Stimulated activated CD4-positive, alpha-beta T cell treated with anti-CD3 and anti-CD28 coated beads, Interleukin-12 subunit alpha, Interleukin-12 subunit beta, amount 100 ng/mL, for 4 hours (primary cell): ENCODE measurements at places on chromosomes 6 and 20.

DNA sequence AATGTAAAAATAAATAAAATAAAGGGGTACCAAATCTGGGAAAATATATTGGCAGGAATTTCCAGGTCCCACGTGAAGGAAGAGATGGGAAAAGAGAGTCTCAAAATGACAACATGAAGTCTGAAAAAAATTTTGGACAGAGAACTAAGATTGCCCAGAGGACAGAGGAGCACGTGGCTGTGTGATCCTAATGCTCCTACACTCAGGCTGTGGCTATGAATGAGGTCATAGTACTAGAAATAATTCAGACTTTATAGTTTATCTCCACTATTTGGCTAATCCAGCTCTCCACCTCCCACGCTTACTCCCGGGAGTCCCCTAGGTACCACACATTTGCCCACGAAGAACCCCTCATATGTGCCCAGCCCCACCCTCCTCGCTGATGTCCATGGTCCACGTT, 42.8 kb upstream of the STMND1 start:
- no peak for DNase-seq

- no peak for DNase-seq
Observed at GRCh38 chr20:59242714-59243626, 57.4 kb upstream of the EDN3 start.

DNA sequence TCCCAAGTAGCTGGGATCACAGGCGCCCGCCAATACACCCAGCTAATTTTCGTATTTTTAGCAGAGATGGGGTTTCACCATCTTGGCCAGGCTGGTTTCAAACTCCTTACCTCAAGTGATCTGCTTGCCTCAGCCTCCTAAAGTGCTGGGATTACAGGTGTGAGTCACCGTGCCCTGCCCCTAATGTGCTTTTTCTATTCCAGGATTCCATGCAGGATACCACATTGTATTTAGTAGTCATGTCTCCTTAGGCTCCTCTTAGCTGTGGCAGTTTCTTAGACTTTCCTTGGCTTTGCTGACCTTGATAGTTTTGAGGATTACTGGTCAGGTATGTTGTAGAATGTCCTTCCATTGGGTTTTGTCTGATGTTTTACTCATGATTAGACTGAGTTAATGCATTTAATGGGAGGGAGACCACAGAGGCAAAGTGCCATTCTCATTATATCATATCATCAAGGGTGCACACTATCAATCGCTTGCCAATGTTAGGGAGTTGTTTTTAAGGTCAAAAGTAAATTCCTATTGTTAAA, 39.6 kb upstream of the TNFAIP3 start:
- no peak for DNase-seq

DNA sequence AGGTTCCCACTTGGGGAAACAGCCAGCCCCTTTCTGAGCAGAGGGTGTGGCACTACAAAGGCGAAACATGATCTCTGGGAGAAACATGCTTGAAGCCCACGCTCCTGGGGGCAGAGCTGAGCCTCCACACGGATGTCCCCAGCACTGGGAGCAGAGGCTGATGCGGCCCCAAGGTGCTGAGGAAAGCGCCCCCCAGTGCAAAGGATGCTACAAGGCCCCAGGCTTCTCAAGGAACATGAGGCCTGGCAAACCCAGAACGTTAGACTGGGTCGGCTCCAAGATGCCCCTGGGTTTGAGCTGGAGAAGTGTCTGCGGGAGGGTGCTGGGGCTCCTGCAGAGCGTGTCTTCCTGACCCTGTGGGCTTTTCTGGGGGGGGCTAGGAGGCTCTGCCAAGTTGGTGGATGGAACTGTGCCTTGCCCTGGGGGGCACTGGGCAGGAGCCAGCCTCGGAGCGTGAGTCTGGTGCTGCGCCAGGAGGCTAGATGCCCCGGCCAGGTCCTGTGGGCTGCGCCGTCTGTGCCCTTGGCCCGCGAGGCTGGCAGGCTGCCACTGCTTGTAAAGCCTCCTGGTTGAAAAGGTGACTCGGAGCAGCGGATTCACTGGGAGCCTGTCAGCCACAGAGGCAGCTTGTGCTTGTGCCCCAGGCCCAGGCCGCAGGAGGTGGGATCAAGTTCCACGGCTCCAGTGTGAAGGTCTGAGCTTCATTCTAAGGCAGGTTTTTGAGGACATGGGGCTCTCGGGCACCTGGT, 8.1 kb downstream of the SYNJ2 start:
- DNase-seq: no peak

DNA sequence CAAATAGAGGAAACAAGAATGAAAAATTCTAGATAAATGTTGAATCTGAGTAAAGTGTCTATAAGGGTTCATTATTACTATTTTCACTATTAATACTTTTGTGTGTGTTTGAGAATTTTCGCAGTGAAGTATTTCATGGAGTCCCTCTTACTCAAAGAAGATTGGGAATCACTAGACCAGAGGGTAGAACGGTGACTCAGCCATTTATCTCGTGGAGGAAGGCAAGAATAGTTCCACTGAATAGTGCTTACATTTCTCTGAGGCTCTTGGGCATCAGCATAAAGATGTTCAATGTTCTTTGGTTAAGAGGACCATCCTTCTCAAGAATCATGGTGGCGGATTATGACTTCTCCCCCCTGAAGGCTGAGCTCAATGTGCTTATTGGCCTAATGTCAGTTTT, 376.7 kb upstream of the ARID1B start:
- DNase-seq: no peak

- DNase-seq: no peak
Observed at GRCh38 chr6:29925727-29926412, 16.5 kb upstream of the HLA-A start.

DNA sequence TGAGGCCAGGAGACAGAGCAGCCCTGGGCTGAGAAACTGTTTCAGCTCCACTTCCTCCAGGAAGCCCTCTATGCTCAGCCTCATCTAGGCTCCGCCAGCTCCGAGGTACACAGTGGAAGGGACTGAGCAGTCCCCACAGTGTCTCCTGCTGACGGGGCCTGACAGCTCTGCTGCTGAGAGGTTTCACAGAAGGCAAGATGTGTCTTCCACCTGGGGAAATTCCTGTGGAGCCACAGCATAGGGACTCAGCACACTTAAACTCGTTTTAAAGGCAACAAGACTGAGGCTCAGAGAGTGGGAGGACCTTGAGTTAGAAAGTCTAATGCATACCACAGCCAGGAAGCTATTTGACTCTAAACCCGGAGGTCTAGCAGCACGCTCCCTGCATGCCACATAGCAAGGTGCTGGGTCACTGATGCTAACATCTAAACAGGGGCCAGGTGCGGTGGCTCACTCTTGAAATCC, 6.8 kb downstream of the ADA start:
- DNase-seq: no peak

GRCh38 chr20:50240092-50240491, 49.5 kb downstream of the CEBPB start:
- no peak for DNase-seq

DNA sequence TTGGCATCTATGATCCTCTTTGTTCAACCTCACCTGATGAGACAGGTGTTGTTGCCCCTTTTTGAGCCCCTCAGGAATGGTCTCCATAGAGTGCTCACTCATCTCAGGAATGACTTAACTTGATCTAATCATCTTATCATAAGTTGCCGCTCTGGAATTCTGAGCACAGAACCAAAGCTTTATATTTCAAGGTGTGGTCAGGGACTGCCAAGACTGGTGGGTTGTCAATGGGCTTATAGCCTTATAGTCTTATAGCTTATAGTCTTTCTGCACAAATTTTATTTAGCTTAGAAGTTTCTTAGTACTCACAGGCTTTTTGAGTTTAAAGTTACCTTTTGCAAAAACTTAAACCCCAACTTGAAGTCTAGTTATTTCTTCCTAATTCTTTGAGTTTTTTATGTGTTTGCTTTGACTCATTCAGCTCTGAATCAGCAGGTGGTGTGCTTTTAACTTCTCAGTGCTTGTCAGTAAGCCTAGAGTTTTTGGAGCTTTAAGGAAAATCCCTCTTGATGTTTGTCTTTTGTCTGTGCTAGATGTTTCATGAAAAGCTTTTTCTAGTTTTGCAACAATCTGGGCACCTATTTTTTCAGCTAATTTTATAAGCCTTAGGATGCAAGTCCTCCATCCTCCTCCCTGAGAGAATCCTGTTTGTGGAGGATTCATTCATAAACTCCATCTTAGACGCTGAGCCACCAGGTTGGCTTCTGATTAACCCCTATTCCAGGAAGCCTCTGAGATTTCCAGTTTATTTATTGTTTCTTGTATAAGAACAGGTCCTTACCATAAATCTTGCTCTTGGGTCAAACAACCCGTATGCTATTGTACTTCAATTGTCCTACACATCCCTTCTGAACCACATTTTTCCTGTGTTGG, 72.3 kb upstream of the SSTR4 start:
- no peak for DNase-seq

DNA sequence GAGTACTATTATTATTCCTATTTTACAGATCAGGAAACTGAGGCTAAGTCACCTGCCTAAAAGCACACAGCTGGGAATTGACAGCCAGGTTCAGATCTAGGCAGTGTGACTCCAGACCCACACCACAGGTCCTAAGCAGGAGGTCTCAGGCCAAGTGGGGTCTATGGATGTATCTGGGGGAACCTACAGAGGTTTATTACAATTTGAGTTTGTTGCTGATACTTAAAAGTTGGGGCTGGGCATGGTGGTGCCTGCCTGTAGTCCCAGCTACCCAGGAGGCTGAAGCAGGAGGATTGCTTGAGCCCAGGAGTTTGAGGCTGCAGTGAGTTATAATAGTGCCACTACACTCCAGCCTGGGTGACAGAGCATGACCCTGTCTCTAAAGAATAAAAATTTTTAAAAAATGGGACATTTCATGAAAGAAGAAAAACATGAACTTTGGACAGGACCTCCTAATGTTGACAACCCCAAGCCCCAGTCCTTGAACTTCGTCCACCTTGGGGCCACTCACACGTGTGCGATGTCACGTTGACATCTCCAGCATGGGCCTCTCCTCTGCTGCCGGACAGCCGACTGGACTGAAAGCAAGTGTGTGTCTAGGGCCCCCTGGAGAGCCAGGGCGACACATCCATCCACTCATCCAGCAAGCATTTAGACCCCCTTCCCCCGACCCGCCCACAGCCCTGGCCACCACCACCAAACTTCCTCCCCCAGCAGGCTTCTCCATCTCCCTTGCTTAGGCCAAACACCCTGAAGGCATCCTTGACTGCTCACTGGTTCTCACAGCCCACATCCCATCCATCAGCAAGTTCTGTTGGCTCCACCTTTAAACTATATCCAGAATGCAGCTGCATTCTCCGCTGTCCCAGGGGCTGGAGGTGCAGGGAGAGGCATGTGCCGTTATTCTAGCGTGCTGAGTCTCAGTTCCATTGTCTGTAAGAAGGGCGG, 40.0 kb downstream of the NOL4L start:
- DNase-seq: no peak

GRCh38 chr6:98845211-98846020, 11.0 kb downstream of the POU3F2 start:
- DNase-seq: peak; percentile 71

- DNase-seq: no peak
Observed at GRCh38 chr6:6131492-6132109, 124.9 kb upstream of the NRN1 start.

DNA sequence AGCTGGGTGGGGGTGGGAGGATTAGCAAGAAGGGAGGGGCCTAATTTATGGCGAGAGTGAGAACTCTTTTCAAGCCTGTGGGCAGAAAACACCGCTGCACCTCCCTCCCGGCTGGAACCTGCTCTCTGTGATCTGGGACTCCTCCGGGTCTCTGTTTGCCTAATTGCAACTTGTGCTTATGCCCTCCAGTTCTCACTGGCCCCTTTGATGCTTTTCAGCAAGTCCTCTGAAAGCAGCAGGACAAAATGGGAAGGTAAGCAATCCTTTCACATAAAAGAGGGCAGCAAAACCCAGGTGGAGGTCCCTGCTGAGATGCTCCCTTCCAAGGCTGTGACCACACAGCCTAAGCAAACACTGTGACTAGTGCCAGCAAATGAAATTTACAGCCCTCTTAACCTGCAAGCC, 523.0 kb upstream of the FLRT3 start:
- DNase-seq: no peak

DNA sequence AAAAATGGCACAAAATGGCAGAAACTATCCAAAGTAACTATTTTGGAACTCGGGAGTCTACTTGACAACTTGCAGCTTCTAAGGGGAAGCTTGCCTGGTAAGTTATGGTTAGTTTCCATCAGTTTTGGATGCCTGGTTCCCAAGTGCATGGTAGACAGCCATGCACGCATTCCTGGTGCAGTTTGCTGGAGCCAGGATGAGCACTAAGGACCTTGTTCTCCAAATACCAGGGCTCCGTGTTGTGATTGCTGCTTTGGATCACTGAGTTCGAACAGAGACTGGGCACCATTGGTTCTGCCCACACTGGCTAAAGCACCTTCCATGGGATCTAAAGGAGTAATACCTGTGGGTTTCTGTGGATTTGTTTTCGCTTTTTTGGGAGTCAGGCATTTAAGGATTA, 103.7 kb downstream of the FAM120B start:
- no peak for DNase-seq

DNA sequence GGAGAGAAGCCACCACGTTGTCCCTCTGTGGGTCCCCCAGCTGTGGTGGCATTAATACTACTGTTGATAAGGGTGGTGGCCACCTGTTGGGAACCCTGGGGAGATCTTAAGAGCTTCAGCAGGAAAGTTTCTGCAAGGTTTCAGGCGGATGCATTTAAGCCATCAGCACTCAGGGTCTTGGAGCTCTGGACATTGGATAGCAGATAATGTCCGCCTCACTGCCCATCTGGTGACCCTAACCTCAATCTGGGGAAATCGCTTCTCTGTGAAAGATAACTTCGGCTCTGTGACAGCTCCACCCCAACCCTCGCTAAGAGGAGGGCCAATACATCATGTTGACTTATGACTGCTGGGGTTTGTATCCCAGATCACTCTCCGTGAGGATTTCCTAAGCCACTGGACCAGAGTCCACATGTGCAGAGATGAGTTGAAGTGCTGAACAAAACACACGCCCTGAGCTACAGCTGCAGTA, 92.9 kb downstream of the FOXC1 start:
- DNase-seq: no peak

- no peak for DNase-seq
Observed at GRCh38 chr6:81727876-81728517, 24.5 kb downstream of the TENT5A start.

DNA sequence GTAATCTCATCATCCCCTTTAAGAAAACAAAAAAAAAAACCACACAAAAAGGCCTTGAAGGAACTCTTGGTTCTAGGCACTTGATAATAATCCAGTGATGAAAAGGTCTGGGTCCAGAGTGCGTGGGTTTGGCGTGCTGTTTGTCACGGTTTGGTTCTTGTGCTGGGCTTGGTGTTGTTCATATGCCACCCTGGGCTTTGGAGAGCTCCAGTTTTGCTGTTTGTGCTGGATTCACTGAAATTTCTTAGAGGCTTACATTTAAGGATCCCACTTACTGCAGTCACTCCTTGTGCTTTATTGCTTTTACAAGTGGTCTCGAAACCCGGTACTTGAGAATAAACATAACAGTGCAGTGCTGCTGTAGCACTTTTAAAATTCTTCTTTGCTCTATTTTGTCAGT, 68.8 kb upstream of the XRN2 start:
- DNase-seq: no peak

- DNase-seq: no peak
Observed at GRCh38 chr6:80126657-80127345, 20.3 kb downstream of the BCKDHB start.
